ENCODE measurements at places on chromosomes 2 and 18.

GRCh38 chr2:7683196-7683595 is 766.0 kb downstream of the RNF144A start:
- no peak for DNase-seq

- no peak for DNase-seq
Measured at GRCh38 chr2:11404376-11405073, 60.1 kb upstream of the ROCK2 start.

DNA sequence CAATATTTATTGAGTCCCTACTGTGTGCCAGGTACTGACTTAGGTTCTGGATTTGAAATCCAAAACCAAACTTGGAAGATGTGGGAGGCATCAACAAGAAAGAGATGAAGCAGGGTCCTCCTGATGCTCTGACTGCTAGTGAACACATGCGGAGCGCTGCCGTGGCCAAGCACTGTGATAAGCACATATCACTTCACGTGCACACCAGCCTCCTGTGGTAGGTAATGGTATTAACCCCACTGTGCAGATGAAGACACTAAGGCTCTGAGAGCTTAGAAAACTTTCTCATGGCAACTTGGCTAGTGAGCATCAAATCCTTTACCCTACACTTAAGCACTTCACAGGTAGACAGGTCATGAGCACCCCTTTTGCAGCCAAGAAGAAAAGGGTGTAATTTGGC is 216.1 kb downstream of the HAUS1 start:
- no peak for DNase-seq

DNA sequence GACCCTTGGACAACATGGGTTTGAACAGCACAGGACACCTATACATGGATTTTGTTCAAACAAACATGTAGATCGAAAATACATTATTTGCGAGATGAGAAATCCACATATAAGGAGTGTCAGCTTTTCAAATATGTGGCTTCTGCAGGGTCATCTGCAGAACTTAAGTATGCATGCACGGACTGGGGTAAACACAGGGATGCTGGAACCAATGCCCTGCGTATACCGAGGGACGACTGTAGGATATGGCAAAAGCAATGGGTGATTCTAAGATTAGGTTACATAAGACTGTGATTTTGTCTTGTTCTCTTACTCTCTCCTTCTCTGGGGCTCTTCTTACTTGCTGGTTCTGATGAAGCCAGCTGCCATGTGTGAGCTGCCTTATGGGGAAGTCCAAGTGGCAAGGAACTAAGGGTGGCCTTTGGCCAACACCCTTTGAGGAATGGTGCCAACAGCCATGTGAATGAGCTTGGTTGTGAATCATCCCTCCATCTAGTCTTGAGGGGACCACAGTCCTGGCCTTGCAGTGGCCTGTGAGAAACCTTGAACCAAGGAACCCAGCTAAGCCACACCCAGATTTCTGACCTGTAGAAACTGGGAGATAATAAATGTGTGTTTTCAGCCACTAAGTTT is 66.5 kb downstream of the EVA1A start:
- DNase-seq = no peak

DNA sequence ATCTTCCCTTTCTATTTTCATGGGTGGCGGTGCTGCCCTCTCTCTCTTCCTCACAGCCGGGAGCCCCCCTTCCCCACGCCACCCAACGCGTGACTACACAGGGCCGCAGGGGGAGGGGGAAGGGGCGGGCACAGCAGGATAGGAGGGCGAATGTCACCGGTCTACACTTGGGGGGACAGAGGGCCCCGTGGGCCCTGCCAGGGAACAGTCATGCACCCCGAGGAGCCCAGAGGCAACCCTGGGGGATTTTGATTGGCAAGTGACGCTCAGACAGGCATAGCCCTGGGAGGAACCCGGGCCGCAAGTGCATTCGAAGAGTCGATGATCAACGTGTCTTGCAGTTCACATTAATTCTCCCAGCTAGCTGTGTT is 91.1 kb upstream of the ANKRD30BL start:
- DNase-seq = no peak
